CD4-positive, alpha-beta T cell treated with Interleukin-4 for 1 hour (primary cell): ENCODE measurements at places on chromosomes 4 and X.

GRCh38 chr4:116585246-116585645 lies 500.1 kb downstream of the TRAM1L1 start:
- no peak for DNase-seq

DNA sequence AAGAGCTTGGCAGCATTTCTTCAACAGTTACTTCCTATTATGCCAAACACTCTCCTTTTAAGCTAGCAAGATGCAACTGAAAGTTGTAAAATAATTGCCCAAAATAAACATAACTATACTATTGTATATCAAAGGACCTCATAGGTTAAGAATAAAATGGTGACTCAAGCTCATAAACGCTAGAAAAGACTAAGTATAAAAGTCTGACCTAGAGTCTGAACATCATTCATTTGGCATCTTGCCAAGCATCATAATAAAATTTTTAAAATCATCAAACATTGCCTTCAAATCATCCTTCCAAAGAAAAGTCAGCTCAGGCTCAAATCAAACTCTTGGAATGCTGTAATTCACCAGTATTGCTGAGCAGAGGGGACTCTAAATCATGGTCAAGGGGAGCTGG lies 281.2 kb downstream of the QDPR start:
- DNase-seq = no peak

DNA sequence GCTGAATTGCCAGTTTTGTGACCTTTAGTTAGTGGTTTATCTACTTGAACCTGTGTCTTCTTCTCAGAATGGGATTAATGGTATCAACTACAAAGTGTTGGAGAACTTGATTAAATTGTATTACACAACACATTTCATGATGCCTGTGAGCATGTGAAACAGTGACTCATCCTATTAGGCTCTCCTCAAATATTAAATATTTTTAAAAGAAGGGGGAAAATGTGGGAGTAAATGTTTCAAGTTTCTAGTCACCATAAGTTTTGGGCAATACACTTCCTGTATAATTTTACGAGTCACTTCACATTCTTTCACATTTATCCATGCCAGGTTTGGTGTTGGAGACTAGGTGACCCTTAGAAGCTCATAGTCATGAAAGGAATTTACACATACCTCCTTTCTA lies 147.0 kb downstream of the HS3ST1 start:
- DNase-seq = no peak

DNA sequence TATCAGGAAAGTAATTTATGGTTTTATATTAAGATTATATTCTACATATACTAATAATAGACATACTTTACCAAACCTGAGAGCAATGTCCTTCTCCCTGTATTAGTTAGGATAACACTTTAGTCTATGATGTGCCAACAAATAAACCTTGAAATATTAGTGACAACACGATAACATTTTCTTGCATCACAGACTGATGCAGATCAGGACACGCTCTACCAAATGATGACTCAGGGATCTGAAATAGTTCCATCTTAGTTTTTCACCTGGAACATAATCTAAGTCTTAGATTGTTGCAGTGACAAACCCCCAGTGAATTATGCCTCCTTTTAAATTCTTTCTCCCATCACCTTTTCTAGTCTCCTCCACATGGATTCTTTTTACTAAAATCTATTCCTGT lies 214.2 kb downstream of the CLCN4 start:
- DNase-seq = no peak

DNA sequence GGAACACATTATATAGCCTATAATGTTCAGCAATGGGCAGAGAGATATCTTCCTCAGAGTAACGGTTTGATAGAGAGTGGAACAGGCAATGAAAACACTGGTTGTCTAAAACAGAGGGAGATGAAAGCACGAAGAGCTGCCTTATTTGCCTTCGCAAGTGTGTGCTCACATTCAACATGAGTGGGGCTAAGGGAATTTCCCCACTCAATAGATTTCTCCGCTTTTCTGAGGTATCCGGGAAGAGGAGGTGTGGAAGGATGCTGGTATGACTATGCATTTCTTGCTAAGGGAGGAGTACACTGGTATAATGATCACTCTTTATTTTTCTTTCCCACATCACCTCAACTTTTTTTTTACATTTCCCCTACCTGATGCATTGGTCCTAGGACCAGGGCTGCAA lies 7.8 kb upstream of the GPR82 start:
- no peak for DNase-seq

GRCh38 chr4:7194251-7195140 lies 2.2 kb downstream of the SORCS2 start:
- DNase-seq = no peak

- no peak for DNase-seq
Observed at GRCh38 chrX:70172964-70173363, 4.3 kb upstream of the DGAT2L6 start.

DNA sequence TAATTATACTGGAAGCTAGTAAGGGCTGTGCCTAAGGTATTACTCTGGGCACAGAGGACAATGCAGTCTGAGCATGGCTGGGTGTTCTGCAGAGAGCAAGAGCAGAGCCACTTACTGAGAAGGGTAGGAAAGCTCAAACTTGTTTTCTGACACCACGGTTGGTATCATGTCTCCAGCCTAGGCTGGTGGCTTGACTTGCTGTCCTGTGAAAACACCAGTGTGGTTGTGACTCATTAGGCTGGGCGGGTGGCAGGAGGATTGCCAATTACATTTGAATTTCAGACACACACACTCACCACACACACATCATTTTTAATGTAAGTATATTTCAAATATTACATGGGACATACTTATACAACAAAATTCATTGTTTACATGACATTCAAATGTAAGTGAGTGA lies 19.7 kb upstream of the MTM1 start:
- no peak for DNase-seq

DNA sequence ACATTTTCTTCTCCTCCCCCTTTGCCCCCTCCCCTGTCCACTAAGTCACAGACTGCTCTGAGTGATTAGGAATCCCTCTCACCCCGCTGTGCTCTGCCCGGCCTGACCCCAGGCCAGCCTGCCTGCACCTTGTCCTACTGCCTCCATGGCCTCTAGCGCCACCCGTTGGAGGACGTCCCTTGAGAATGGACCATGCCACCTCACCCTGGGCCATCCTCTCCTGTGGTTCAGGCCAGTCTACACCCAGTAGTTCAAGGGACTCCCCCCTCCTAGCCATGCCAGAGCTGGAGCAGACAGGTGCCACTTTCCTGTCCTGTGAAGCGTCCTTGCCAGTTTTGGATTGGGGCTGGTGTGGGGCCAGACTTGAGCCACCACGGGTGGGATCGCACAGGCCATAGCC lies 9.7 kb upstream of the IRAK1 start:
- DNase-seq = no peak

GRCh38 chr4:25916870-25917269 lies 2.9 kb downstream of the SMIM20 start:
- DNase-seq = no peak

GRCh38 chr4:85498068-85498733 lies 23.3 kb downstream of the ARHGAP24 start:
- DNase-seq = peak; percentile 4

GRCh38 chrX:47366041-47366722 lies 4.2 kb upstream of the ZNF157 start:
- DNase-seq = peak; percentile 82

DNA sequence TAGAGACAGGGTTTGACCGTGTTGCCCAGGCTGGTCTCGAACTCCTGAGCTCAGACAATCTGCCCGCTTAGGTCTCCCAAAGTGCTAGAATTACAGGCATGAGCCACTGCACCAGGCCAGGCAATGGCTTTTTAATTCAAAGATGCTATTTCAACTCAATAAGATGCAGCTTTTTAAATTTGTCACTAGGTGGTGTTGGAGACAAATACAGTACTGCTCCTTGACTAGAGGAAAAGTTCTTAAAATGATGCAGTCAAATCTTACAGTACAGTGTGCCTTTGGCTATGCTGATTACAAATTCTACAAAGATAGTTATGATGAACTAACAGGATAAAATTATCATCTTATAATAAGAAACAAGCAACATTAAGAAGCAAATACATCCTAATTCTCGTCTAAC lies 441.1 kb downstream of the KCNIP4 start:
- no peak for DNase-seq

DNA sequence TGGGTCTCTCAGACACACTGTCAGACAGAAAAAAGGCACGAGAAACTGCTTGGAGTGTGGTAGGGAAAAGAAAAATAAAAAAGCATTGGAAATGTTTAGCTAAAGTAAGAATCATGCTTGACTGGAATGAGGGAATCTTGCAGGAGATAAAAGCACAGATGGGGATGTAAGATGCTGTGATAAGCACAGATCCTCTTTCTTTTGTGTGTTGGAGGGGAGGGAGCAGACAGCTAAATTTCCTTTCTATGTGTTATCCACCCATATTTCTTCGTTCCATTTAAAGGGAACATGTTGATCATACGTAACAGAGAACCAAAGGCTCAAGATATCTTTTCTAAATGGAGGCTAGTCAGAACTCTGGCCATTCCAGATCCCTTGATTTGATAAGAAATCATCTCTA lies 614.0 kb upstream of the LCORL start:
- DNase-seq = no peak

- no peak for DNase-seq
Observed at GRCh38 chr4:177517862-177518261, 75.6 kb upstream of the AGA start.
